ENCODE measurements at places on chromosomes 12 and 14.

GRCh38 chr12:46723629-46724419 is 102.0 kb downstream of the SLC38A4 start:
- DNase-seq = no peak

DNA sequence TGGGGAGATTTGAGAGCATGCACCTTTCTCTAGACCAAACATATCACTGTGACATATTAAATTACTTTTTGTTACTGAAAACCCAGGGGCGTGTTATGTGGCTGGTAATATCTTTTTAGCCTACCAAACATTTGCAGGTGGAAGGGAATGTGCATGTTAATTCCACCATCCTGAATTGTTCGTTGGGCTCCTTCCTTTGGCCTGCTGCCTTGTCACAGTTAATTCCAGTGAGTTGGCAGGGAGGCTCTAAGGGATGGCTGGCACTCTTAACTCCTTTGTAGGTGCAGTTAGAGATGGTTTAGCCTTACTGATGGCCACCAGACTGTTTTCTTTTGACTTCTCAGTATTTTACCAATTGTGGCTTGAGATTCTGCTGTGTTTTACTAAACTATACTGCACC is 64.5 kb downstream of the DIP2B start:
- no peak for DNase-seq

DNA sequence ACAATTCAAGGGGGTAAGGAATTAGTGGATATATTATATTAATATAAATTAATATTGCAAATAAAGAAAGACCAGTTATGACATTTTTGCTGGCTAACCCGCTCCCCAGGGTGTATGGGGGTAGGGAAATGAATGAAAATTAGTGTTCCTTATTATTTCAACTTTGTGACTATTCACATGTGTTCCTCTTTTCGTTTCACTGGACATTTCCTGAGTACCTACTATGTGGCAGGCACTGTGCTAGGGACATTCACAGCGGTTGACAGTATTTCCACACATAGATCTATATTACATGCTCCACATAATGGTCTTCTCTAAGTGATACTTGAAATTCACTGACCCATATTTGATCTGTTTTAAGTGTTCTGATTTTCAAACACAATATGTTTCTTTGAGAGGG is 129.8 kb upstream of the USP15 start:
- no peak for DNase-seq

- no peak for DNase-seq
Measured at GRCh38 chr12:68893741-68894140, 39.2 kb downstream of the CPM start.

GRCh38 chr12:57332646-57333312 is 81.8 kb upstream of the STAC3 start:
- no peak for DNase-seq

GRCh38 chr12:129570796-129571400 is 332.9 kb downstream of the TMEM132D start:
- no peak for DNase-seq

GRCh38 chr12:52713960-52714886 is 10.9 kb upstream of the KRT77 start:
- no peak for DNase-seq

DNA sequence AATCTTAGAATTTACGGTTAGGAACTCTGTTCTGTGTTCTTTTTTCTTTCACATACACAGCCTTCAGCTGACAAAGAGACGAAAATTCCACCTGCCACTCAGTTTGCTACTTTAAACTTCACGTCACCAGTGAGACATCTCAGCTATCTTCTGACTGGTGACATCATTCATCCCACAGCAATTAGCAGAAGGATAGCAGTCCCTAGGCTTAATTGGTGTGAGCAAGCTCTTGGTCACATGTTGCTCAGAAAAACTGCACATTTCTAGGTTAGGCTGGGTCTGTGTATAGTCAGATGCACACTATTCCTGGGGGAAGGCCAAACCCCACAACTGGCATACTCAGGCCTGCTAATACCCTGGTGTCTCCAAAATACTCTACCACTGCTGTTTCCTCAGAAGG is 23.9 kb downstream of the SLC7A7 start:
- DNase-seq = no peak

GRCh38 chr14:64673748-64674147 is 30.5 kb upstream of the PLEKHG3 start:
- DNase-seq = no peak

- DNase-seq = no peak
Measured at GRCh38 chr14:103527408-103528145, 1.4 kb upstream of the TRMT61A start.

GRCh38 chr12:13116259-13116658 is 12.8 kb upstream of the GSG1 start:
- DNase-seq = no peak

DNA sequence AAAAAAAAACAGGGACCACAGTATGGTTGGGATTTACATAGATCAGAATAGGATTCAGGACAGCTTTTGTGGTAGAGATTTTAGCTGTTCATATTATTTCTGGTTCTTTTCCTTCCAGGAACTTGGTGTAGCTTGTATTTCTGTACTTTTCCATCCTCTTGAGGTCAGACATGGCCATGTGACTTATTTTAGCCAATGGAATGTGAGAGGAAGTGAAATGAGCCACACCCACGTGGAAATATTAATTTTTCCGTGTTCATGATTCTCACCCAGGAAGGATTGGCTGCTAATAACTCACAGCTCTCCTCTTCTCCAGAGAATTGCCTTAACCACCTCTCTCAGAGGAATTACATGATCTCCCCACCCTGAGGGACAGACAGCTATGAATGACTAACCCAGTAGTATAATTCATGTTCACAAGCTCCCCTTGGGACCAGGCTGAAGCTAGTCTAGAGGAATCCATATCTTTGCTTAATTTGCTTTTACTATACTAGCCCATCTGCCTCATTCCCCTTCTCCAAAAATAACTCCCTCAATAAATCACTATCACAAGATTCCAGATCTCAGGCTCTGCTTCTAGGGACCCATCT is 340.4 kb downstream of the NUAK1 start:
- DNase-seq = no peak

DNA sequence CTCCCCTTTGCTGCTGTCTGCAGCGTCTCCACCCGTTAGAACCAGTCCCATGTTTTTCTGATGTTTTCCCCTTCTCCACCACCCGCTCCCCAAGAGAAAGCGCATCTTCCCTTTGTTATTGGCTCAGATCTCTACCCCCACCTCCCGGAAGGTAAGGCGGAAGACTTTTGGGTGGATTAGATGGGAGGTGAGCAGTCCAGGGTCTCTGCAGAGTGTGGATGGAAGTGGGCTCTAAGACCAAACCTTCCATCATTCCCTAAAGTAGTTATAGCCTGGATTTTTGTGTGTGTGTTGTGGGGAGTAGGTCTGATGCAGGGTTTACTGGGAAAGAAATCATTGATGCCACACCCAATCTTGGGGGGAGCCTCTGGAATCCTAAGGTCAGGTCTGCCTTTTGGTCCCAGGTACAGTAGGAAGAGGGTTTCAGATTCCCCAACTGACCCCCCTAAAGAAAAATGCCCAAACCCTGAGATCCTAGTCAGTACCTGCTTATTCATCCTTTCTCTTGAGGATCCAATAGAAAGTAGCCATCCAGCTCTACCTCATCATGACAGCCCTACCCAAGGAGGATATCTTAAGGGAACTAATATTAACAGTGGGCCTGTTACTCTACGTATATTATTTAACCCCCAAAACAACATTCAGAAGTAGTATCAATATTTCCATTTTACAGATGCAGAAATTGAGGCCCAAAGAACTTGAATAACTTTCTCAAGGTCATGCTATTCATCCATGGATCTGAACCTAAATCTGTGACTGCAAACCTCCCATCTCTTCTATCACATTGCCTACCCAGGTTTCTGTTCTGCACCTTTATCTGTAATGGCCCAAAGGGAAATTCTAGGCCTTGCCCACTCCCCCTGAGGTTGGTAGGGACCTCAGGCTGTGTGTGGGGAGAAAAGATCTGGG is 1.1 kb downstream of the KIF5A start:
- DNase-seq = no peak

DNA sequence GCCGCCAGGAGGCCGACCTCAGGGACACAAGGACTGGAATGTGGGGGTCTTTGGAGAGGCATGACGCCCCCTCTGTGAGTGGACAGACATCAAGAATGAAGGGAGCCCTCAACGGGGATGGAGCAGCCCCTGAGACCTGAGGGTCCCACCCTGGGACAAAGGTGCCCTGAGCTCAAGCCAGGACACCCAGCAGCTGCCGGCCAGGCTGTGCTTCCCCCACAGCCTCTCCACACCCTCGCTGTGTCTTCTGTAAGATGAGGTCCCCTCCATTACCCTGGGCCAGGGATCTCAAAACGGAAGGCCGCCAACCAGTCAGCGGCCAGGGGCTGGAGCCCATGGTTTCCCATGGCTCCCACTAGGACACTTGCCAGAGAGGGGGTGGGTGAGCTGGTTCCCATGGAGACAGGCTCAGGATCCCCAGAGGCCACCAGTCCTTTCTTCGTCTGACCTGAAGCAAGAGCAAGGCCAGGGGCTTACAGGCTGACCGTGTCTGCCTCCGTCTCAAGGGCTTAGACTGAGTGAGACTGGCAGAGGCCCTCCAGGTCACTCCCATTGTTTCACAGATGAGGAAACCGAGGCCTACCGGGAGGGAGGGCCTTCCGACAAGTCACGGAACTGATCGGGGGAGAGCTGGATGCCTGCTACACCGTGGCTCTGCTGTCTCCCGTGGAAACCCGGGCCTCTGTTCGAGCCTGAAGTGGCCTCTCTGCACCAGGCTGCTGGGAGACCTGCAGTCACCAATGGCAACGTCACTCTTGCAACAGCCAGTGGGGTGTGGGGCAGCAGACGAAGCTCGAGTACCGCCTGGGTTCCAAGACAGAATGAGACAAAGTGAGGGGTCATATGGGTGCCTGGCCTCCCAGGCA is 91.7 kb upstream of the DIO3 start:
- no peak for DNase-seq

DNA sequence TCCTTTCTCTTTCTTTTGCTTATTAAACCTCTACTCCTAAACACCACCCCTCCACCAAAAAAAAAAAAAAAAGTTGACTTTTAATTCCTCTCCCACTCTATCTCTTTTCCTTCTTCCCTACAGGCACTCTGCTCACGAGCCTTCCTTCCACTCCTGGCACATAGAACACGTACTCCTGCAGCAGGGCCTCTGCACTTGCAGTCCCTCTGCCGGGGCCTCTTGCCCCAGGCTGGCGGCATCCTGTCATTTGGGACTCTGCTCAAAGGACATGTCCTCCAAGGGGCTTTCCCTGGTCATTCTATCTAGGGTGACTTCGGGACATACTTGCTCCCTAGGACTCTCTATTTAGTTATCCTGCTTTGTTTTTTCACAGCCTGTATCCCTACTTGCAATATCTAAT is 7.7 kb downstream of the FOS start:
- DNase-seq = no peak

GRCh38 chr12:6871052-6871957 is 1.8 kb downstream of the SPSB2 start:
- DNase-seq = no peak
